Stimulated activated naive CD8-positive, alpha-beta T cell treated with anti-CD3 and anti-CD28 coated beads, Interleukin-15, Interleukin-2, amounts not matched to agents 100 U/mL and 50 U/mL, for 24 hours (primary cell): ENCODE measurements at places on chromosomes 2 and 18.

DNA sequence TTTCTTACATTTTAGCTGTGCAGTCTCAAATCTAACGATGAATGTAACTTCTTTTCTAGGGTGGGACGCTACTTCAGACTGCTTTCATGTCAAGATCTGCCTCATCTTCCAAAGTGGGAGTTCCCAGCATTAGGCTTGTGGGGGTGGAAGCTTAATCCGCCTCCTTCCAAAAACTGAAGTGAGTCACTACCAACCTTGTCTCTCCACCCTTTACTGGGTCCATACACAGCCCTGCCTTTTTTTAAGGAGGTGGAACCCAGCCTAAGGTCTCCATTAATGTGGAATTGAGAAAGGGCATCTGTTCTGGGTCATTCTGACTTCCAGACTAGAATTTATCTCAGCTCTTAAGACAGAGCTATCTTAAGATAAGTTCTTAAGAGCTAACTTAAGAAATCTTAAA is 42.0 kb upstream of the NFE2L2 start:
- no peak for DNase-seq

- no peak for DNase-seq
Observed at GRCh38 chr2:7427293-7428060, 510.3 kb downstream of the RNF144A start.

DNA sequence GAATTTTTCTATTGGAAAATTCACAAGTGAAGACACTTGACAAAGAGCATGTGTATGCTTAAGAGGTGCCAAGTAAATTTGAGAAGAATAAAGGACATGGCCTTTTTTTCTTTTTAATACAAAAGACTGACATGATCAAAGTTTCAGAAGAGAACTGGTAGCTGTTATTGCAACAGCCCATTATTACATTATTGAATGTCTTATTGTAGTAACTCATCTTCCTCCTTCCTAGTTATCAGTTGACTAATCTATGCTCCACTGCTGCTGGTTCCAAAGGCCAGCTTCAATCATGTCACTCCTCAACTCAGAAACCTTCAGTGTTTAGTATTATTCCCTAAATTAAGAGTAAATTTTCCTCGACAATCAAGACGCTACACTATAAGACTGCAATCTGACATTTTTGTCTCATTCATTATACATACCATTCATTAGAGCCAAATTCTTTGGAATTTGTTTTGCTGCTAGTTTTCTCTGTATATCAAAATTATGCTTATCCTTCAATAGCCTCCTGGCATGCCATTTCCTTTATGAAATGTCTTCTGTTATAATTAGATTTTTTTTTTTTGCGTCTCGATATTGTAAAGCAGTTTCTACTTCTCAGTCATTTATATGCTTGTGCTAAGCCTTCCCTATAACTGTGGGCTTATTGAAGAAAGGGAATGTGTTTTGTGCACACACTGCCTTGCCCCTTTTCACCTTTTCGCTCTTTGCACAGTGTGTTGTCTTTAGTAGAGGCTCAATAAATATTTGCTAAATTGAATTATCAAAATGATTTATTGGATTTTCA is 27.9 kb downstream of the ITGA4 start:
- DNase-seq = no peak

- DNase-seq = no peak
Observed at GRCh38 chr2:231458368-231458767, 5.9 kb downstream of the NCL start.
